Activated CD4-positive, alpha-beta T cell treated with anti-CD3 and anti-CD28 coated beads for 36 hours (primary cell): ENCODE measurements at places on chromosomes 2 and 18.

DNA sequence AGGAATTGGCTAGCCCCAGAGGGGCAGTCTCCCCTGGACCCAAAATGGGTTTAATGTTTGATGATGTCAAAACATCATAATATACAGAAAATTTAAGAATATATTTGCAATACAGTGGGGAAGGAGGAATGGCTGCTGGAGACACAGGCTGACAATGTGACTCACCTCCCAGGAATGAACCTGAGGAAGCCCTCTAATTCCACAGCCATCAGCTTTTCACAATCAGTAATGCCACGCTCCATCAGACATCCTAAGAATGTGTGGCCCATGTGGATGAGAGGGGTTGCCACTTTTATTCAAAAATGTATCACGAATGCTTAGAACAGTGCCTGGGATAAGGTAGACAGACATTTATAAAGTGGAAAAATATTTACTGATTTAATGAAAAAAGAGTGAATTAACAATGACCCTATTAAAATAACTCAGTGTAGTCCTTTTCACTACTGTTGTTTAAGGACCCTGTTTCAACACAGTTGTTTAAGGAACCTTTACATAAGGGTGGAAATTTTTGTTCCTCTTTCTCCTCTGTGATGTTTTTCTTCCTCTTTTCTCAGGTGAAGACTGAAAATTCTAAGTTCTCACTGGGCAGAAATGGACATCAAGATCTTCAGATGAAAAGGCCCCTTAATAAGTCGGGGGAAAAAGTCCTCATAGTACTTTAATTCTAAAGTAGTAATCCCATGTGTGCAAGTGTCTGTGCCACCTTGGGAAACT, 17.5 kb upstream of the TMEM163 start:
- DNase-seq = no peak

DNA sequence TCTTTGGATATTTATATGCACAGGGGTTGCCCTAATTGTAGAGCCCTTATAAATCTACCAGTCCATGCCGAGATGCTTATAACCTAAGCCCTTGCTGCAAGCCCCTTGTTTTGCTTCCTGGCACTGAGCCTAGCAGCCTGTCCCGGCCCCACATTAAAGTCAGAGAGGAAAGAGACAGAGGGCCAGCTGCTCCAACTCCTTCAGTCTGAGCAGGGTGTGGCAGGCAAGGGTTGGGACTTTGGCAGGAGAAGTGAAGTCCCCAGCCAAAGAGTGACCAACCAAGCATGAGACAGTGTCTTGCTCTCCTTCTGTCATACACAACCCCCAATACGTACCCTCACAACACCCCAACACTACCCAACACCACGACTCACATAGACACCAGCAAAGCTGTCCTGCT, 54.7 kb upstream of the FZD7 start:
- DNase-seq = no peak

- DNase-seq = peak; percentile 58
These were observed 6.8 kb upstream of the PXDN start for GRCh38 chr2:1750933-1751766.

DNA sequence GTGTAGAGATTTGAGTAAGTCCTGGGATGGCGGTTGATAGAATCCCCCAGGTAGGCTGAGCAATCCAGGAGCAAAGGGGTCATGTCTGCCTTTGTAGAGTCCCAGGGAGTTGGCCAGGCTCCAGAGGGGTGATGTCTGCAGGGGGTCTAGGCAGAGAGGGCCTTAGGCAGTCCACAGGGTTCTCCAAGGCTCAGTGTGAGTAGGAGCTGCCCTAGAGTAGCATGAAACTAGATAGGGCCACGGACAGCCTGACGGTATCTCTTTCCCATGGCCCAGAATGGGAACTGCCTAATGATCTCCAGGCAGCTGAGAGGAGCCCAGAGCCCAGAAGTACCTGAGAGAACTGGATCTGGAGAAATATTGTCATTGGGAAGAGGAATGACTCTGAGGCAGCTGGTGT, 9.0 kb upstream of the FAM136A start:
- no peak for DNase-seq

- DNase-seq = no peak
These were observed 6.9 kb downstream of the CD8A start for GRCh38 chr2:86783615-86784339.

DNA sequence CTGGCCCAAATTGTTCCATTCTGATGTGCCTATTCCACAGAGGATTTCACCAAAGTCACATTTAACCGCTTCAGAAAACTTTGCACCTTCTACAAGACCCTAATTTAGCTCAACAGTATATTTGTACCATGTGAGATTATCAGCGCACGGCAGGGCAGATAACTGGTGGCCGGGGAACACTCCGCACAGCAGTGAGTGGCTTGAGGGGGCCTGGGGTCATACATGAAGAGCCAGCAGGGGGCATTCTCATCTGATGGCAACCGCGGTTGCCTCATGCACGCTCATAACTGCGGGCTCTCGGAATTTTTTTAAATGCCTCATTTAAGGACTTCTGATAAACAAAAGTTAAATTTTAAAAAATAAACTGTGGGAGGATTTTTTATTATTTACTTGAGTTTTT, 84.1 kb downstream of the BIN1 start:
- no peak for DNase-seq

GRCh38 chr18:29841631-29842030, 1200.9 kb downstream of the DSC3 start:
- DNase-seq = no peak

GRCh38 chr2:202034249-202035088, 814 bp downstream of the FZD7 start:
- peak; percentile 59 for DNase-seq

DNA sequence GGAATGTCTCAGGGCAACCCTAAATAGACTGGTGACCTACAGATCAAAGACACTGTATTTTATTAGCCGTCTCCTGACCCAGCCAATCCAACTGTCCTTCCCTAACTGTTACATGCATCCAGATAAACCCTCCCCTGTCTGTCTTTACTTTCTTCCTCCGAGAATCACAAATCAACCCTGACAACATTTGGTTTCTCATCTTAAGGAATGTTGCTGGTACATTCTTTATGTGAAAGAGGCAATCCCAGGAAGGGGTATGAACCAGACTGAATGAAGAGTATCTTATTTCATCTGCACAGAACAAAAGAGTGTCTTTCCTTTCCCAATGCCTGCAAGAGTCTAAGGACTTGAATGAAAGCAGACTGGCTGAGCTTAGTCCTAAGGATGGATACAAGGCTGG, 113.9 kb upstream of the LTBP1 start:
- no peak for DNase-seq

DNA sequence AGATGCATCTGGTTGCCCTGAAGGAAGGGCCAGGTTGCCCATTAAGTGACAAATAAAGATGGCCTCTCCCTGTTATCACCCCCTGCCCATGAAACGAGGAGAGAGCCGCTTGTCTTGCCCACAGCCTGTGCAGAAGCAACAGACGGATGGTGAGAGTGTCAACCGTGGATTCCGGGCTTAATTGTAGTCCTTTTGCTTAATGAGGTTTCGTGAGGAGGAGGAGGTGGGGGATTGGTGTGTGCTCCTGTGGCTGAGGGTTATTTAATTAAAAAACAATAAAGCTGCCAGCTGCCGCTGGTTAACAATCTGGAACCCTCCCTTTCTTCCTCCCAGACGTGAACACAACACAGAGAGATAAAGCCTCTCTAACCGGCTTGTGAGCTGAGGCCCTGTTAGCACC, 188.0 kb upstream of the PARD3B start:
- DNase-seq = no peak

- DNase-seq = no peak
These were observed 7.9 kb downstream of the SSB start for GRCh38 chr2:169806586-169806985.

GRCh38 chr18:36130039-36130831, 536 bp downstream of the ELP2 start:
- DNase-seq = no peak

GRCh38 chr2:168460571-168460970, 4.5 kb downstream of the CERS6 start:
- DNase-seq = no peak

- DNase-seq = no peak
These were observed 387.3 kb downstream of the PLCL1 start for GRCh38 chr2:198191651-198192050.

DNA sequence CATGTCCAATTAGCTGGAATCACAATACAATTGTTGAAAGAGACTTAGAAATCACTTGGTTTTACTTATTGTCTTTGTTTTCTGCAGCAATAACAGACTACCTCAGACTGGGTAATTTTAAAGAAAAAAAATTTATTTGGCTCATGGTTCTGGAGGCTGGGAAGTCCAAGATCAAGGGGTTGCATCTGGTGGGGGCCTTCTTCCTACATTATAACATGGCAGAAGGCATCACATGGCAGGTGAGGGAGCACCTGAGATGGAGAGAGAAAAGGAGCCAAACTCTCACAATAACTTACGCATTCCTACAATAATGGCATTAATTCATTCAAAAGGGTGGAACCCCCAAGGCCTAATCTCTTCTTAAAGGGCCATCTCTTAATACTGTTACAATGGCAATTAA, 37.5 kb upstream of the KLHL14 start:
- no peak for DNase-seq

DNA sequence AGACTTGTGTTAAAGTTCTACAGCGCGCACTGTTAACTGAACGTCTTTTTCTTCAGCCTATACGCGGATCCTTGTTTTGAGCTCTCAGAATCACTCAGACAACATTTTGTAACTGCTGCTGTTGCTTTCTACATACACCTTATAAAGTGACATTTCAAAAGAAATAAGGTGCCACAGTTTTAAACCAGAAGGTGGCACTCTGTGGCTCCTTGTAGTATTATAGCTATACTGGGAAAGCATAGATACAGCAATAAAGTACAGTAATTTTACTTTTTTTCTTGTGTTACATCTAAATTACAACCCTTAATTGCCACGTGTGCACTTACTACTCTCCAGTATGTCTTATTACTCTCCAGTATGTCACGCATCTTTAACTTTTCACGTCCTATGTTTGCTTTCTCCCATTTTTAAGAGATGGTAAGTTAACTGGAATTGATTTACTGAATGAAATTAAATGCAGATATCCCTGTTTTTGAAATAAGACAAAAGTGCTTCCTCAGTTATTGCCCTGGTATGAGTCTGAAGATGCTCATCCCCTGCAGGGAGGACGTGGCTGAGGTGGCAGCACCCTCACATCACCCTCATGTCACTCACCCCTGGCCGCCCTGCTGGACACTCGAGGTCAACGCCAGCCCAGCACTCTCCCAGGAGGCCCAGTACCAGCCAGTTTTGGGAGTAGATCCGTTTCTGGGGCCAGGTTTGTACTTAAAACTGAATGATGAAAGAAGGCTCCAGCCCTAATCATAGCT, 37.8 kb downstream of the GORASP2 start:
- DNase-seq = peak; percentile 30

DNA sequence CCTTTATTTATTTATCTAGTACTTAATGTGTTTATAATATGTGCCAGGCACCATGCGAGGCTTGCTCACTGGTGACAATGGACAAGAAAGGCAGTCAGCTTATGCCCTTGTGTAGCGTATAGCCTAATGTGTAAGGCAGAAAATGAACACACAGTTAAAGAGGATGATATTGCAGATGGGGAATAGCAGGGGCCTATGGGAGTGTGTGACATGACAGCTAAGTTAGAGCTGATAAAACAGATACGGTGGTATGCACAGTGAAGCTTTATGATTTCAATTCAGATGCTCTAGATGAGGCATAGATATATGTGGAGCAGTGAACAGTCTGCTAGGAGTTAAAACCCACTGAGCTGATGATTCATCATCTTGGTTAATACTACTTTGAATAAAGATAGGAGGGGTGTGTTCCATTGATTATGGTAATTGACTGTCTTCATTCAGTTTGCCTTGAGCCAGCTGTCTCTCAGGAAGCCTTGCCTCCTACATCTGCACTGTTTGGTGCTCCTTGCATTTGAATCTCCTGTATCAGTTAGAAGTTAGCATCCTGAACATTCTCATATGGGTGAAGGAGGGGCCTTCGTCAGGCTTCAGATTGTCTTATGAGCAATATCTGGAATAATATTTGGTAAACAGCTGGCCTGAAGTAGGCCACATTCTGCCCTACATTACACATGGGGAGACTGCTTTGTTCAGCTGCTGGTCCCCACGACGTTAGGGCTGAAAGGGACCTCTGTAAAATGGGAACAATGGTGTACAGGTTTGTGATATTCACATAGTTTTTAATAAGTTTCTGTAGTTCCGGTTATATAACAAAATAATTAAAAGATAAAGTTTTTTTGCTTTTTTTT, 13.2 kb downstream of the MAP4K4 start:
- no peak for DNase-seq

- no peak for DNase-seq
These were observed 2030.6 kb upstream of the CELF4 start for GRCh38 chr18:39596221-39596620.

- no peak for DNase-seq
These were observed 18.3 kb downstream of the HS6ST1 start for GRCh38 chr2:128300151-128301020.

DNA sequence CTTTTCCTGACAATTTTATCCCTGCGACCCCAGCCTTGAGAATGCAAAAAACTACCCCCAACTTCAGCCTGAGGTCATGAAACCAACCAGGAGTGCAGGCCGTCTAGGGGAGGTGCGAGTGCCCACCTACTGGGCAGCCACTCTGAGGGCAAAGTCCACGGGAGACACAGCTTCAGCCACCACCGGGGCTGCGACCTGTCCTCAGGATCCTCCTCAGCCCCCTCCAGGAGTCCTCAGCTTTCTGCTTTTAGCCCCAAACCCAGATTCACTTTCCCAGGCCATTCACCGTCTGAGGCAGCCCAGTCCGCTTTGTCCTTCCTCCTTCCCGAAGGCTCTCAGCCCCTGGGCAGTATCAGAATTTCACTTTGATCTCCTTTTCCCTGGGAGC, 210.2 kb upstream of the TNP1 start:
- DNase-seq = no peak

GRCh38 chr2:20596973-20597859, 53.7 kb downstream of the HS1BP3 start:
- DNase-seq = no peak

DNA sequence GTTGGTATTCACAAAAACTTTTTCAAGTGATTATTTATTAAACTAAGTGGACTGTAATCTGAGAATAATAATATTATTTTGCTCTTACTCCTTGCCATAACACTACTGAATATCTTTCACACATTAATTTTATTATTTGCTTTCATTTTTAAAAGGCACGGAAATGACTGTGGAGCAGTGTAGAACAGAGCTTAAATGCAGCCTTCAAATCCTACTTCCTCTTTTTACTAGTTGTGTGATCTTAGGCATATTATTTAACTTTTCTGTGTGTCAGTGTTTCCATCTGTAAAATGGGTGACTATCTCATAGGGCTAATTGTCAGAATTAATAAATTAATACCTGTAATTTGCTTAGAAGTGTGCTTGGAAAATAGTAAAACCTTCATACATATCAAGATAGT, 55.5 kb upstream of the SLC8A1 start:
- DNase-seq = no peak

GRCh38 chr2:158484892-158485556, 28.3 kb downstream of the PKP4 start:
- no peak for DNase-seq

DNA sequence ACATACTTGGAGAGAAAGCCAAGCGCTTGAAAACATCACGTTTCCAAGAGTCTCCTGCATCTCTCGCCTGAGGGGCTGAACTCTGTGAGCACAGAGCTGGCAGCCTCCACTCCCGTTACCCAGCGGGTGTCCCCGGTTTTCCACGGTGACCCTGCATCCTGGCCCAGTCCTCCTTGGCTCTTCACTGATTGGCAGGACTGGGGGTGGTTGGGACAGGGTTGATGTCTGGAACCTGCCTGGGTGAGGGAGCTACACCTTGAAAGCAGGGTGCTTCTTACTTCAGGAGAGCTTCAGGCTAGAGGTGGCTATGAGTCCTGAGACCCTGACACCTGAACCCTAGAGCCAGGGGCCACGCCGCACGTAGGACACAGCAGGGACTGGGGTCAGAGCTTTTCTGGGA, 234.1 kb downstream of the DYSF start:
- no peak for DNase-seq
